PC-9 (cell line): ENCODE measurements at places on chromosomes 5 and 9.

- no peak for DNase-seq
These were observed 68.8 kb upstream of the FCN2 start for GRCh38 chr9:134811673-134812342.

DNA sequence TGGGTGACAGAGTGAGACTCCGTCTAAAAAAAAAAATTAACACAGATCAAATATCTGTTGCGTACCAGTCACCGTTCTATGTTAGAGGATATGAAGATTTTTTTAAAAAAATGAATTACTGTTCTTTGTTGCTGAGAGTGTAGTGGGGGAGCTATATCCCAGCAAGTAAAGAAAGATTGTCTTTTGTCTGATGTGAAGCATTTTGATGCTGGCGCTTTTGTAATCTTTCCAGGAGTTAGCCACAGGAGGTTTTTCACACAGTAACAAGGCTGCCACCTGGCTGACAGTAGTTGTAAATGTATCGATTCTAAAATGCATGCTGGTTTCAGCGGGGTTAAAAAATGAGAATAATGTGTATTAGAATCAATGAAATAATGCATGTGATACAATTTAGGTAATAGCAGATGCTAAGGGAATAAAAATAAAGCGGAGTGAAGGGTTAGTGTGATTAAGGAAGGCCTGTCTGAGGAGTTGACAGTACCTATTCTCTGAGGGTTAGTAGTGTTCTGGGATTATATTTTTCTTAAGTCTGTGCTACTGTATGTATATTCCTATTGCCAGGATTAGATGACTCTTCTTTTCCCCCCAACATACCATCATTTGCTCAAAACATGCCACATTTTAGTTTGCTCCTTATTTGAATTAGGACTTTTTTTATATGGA is 3.4 kb downstream of the LMNB1 start:
- DNase-seq: no peak

DNA sequence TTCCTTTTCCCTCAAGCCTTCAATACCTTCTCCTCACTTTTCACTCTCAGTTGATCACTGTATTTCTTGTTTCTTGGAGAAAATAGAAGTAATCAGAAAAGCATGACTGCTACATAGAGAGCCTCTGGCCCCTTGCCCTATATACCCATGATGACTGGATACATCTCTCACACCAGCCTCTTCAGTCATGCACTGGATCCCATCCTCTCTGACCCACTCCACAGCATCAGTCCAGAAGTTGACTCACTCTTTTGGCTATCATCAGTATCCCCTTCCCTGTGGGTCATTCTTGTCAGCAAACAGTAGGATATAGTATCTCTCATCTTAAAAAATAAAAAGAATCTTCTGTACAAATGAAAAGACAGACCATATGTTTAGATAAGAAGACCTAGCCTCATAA is 32.9 kb downstream of the PTCD2 start:
- no peak for DNase-seq

DNA sequence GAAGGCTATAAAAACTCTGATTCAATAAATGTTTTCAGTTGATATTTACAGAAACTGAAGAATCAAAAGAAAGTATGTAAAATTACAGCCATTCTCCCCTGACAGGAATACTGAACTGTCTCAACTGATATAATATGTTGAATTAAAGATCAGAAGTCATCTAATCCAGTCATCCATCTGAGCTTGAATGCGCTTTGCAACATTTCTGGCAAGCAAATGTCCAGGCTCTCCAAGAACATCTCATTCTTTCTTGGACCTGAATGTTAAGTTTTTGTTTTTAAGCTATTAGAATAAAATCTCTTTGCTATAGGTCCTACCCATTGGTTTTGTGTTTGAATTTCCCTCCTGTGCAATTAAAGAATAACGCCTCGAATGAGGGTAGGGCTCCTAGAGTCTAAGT is 120.5 kb downstream of the MPDZ start:
- DNase-seq: no peak

GRCh38 chr9:126797903-126798302 is 6.9 kb upstream of the ZBTB43 start:
- DNase-seq: no peak

DNA sequence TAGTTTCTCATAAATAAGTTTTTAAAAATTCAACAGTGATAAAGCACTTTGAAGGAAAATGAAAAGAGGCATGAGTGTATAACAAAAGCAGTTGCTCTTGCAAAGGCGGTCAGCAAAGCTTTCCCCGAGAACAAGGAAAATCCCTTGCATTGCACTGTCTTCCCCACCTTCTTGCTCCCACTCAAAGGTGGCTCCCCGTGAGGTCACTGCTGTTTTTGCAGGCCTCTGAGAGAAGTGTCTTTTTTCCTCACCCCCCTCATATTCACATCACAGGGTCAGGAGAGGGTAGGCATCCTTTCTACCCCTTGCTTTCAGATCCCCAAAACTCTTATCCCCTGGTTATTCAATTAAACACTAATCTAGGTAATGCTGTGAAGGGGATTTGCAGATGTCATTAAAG is 15.2 kb upstream of the SLC36A1 start:
- DNase-seq: no peak

- DNase-seq: no peak
These were observed 107.8 kb downstream of the PSD2 start for GRCh38 chr5:139903450-139903794.

DNA sequence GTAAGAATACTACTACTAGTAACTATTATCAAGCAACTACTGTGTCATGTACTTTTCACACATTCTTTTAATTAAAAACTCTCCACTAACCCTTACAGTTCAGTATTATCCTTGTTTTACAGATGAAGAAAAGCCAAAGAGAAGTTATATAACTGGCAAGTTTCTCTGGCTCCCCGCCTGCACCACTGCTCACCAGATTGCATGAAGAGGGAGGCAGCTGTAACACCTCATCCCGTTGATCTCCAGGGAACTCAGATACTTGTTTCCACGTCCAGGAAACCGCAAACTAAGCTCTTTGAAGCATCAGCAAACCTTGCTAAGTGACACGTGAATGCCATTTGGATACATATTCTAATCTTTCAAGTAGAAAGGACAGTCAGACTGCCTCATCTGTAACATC is 70.3 kb downstream of the RIGI start:
- DNase-seq: no peak

DNA sequence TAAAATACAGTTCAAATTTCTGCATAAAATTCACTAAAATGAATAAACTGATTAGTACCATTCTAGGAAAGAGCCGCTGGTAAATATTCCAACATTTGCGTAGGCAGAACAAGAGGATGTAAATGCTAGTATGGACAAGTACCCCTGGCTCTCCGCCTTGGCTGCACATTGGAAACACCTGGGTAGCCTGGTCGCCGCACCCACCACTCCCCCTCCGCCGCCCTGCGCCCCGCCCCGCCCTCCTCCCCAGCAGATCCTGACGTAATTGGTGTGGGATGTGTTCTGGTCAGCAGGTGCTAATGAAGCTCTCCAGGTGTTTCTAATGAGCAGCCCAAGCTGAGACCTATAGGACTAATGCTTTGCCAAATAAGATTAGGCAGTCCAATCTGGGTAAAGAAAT is 225.7 kb downstream of the FRMD3 start:
- DNase-seq: no peak

DNA sequence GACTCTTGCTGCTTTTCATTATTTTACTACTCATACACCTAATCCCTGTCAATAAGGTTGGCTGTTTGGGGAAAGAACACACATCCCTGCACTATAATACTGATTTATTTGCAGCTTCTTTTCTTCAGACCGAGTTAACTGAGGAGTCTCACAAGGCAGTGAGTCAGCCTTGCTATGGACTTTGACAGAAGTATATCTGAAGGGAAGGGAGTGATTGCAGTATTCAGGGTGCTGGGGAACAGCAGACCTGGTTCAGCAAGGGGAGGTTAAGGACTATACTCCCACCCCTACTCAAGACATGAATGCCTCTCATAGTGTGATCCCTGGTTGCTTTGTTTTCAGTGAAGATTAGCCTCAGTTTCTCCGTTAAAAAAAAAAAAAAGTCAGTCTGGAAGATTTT is 99.8 kb downstream of the TLE4 start:
- no peak for DNase-seq

DNA sequence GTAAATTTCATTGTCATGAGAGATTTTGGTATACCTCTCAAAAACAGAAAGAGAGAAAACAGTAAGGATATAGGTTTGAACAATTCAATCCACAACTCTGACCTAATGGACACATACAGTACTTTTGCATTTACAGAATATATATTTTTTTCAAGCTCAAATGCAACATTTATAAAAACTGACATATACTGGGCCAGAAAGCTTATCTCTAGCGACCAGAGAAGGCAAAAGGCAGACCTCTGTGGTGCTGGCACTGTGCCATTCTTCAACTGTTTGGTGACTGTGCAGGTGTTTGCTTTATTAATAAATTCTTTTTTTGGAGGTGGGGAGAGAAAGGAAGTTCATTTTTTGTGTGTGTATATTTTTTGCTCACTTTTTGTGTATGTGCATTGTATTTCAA is 6.0 kb upstream of the PLAC8L1 start:
- DNase-seq: no peak

DNA sequence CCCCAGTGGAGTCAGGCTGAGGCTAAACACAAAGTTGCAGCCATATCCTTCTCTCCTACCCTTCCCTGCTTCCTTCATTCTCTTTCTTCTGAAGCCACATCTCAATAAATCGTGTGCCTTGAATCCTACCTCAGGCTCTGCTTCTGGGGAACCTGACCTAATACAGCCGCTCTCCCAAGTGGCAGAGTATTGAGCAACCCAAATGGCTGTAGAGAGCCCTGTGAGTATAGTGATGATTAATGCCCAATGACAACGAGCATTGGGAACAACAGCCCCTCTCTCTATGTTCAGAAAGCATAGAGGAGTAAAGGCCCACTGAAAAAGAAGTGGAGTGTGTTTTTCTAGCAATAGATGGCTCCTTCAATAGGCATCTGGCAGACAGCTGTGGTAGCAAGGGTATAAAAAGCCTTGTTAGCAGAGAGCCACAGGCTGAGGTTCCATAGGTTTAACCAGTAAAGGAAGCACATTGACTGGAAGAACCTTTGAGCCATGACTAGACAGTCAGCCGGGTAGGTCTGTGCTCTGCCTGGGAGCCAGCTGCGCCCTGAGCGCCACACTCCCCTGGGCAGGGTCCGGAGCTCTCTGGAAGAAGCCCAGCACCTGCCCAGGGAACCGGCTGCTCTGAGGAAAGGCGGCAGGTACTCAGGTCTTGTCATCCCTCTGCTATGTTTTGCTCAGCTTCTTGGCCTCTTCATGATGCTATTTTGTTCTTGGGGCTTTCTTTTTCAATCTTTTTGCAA is 22.6 kb upstream of the HSPA9 start:
- DNase-seq: no peak

DNA sequence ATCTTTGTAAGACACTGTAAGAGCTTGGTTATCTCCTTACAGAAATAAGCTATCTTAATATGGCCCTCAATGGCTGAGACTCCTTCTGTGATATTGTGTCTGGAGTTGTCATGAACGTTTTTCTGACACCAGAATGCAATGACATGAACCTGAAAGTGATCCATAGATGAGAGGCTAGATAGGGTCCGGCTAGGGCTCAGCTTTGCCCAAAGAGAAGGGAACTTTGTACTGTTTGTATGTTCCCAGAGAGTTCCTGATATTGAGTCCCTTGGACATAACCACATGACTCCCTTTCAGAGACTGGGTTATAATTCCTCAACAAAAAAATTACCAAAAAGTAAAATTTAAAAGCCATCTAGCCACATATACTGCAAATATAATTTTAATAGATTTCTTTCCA is 575.8 kb upstream of the CLINT1 start:
- DNase-seq: no peak

DNA sequence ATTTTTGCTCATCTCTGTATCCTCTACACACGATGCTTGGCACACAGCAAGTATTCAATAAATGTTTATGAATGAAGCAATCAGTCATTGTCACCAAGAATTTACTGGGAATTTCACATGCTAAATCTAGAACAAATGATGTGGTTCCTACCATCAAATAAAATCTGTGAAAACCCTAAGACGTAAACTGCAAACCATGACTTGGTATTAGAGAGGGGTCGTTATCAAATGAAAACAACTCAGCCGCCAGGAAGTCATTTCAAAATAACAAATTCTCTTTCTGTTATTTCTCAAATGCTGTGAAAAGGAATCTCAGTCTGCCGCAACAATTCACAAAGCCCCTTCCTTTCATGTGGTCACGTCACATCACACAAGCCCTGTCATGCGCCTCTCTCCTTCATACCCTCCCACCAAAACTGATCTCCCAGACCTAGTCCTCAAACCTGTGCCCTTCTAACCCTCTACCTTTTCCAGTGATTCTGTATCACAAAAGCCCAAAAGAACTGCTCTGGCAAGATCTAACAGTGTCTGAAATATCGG is 173.6 kb downstream of the DEPDC1B start:
- DNase-seq: no peak

GRCh38 chr5:56580864-56581263 is 234.5 kb upstream of the MAP3K1 start:
- no peak for DNase-seq
